Psoas muscle (tissue), 8 donors: ENCODE measurements at places on chromosomes 4 and X. TPM values are rescaled to one million over a fixed set of nuclear protein-coding genes. Genes with fewer than 3 reads are reported as not detected.

The CT45A10 gene
- total RNA-seq = not detected

The PSAPL1 gene
- not detected for total RNA-seq

The POF1B gene
- not detected for total RNA-seq

The CCDC158 gene
- total RNA-seq = 0.17 TPM

The ZCCHC13 gene
- not detected for total RNA-seq

The SPATA4 gene
- 1.7 TPM for total RNA-seq

The FGF2 gene
- 2.7 TPM for total RNA-seq

The CDX4 gene
- total RNA-seq = not detected

The ITIH6 gene
- 0.06 TPM for total RNA-seq

The KLHL34 gene
- total RNA-seq = 7.3 TPM

The EXOC1L gene
- total RNA-seq = not detected

The FAM3A gene
- total RNA-seq = 31.4 TPM

The SSX3 gene
- not detected for total RNA-seq

The GUCY1A1 gene
- total RNA-seq = 8.9 TPM

The TSR2 gene
- total RNA-seq = 30.9 TPM

The ENOPH1 gene
- 15.3 TPM for total RNA-seq

The GSX2 gene
- total RNA-seq = not detected

The AKAP14 gene
- not detected for total RNA-seq

The MMRN1 gene
- total RNA-seq = 1.4 TPM

The GUCY2F gene
- total RNA-seq = not detected

The SRPX2 gene
- total RNA-seq = 5.1 TPM

The CENPVL2 gene
- total RNA-seq = not detected

The AFF1 gene
- 149 TPM for total RNA-seq

The F9 gene
- not detected for total RNA-seq

The FATE1 gene
- 0.39 TPM for total RNA-seq

The GAGE1 gene
- total RNA-seq = not detected

The APOO gene
- 78.5 TPM for total RNA-seq

The ARHGEF6 gene
- total RNA-seq = 48.5 TPM

The RHOXF2B gene
- total RNA-seq = not detected

The PRRG3 gene
- 0.79 TPM for total RNA-seq

The MTCP1 gene
- total RNA-seq = 20.4 TPM

The LPAR4 gene
- not detected for total RNA-seq

The SYP gene
- total RNA-seq = 1.0 TPM

The TNMD gene
- total RNA-seq = not detected
